Aorta (tissue), 5 donors: ENCODE measurements at places on chromosomes 13 and 19. TPM values are rescaled to one million over a fixed set of nuclear protein-coding genes. Genes with fewer than 3 reads are reported as not detected.

- H3K36me3 ChIP-seq, result peaks cover 30% of the 10 kb centered on the region
- DNase-seq, result no peak
- H3K27me3 ChIP-seq, result no peaks in the 10 kb centered on the region
- no peak overlapping the region for H3K4me3 ChIP-seq
- H3K4me1 ChIP-seq, result peaks cover 3% of the 10 kb centered on the region
These were observed 4.7 kb downstream of the ZNF230 start for GRCh38 chr19:44007473-44007872.

DNA sequence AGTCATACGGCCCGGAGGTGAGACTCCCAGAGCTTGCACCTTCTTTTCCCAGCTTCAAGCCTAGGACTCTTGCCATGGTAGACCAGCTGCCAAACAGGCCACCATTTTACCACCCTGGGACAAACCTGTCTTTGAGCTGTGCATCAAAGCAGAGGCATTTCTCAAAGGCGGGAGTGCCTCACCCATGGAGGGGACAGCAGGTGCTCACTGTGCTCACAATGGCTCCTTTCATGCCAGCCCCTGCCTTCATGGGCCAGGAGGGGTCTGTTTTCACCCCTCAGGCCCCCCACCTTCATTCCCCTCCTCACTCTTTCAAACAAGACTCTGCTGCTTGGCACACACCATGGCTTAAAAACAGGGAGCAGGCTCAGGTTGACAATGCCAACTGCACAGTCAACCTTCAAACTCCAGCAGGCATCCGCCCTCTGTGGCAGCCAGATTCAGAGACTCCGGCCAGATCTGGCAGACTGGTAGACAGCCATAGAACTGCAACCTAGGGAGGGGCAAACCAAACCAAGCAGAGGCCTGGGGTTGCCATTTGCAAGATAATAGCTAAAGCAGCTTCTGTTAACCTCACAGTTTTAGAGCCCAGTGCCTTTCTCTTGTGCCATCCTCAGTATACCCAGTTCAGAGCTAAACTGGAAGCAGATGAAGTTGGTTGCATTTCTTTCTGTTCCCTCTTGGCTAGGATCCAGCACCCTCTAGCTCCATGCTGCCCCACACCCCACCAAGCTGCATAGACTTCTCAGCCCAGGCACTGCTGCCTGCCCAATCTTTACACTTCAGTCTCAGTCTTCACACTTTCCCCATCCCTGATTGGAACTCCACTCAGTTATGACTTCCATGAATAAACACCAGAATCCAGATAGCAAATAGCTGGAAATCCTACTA is 93.9 kb upstream of the SPATA13 start:
- H3K4me3 ChIP-seq, result no peak overlapping the region
- no peaks in the 10 kb centered on the region for H3K27me3 ChIP-seq
- no peak overlapping the region for H3K27ac ChIP-seq

- H3K4me3 ChIP-seq, result no peak overlapping the region
- H3K36me3 ChIP-seq, result no peaks in the 10 kb centered on the region
- no peak overlapping the region for H3K27ac ChIP-seq
- DNase-seq, result no peak
- H3K4me1 ChIP-seq, result no peaks in the 10 kb centered on the region
These were observed 267.6 kb downstream of the OXGR1 start for GRCh38 chr13:96726651-96727050.

Gene ZNF492
- total RNA-seq, result 0.36 TPM

- peak overlapping the region; percentile 44 for H3K27ac ChIP-seq
- no peaks in the 10 kb centered on the region for H3K36me3 ChIP-seq
- DNase-seq, result no peak
- H3K4me3 ChIP-seq, result no peak overlapping the region
- H3K4me1 ChIP-seq, result peaks cover 3% of the 10 kb centered on the region
These were observed 149.5 kb downstream of the DCT start for GRCh38 chr13:94329754-94330551.

Gene ANKRD24
- 0.63 TPM for total RNA-seq

Gene GYS1
- total RNA-seq, result 47.5 TPM

Gene ZNF112
- 4.9 TPM for total RNA-seq

Gene LILRA1
- 1.4 TPM for total RNA-seq

Gene UHRF1
- 3.9 TPM for total RNA-seq

Gene KASH5
- not detected for total RNA-seq

Gene TNFRSF19
- 1.6 TPM for total RNA-seq

Gene KLK10
- total RNA-seq, result not detected

Gene PRR20A
- not detected for total RNA-seq

DNA sequence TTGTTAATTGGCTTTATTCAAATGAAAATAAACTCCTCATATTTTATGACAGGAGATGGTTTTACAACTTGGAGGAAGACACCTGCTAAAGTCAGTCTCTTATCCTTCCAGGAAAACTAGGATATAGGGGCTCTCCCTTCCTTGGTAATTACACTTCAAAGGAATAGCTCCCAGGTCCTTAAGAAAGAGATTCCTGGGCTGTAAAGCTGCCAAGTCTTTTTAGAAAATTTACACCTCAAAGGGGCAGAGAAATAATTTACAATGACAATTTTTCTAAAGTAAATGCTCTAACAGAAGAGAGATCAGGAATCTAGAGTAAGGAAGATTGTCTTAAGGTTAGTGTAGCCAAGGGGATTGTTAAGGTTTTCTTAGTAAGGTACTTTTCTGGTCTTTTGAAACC is 1359.0 kb downstream of the OLFM4 start:
- no peaks in the 10 kb centered on the region for H3K27me3 ChIP-seq
- no peaks in the 10 kb centered on the region for H3K4me1 ChIP-seq
- no peaks in the 10 kb centered on the region for H3K36me3 ChIP-seq
- no peak overlapping the region for H3K27ac ChIP-seq
- H3K4me3 ChIP-seq, result no peak overlapping the region

DNA sequence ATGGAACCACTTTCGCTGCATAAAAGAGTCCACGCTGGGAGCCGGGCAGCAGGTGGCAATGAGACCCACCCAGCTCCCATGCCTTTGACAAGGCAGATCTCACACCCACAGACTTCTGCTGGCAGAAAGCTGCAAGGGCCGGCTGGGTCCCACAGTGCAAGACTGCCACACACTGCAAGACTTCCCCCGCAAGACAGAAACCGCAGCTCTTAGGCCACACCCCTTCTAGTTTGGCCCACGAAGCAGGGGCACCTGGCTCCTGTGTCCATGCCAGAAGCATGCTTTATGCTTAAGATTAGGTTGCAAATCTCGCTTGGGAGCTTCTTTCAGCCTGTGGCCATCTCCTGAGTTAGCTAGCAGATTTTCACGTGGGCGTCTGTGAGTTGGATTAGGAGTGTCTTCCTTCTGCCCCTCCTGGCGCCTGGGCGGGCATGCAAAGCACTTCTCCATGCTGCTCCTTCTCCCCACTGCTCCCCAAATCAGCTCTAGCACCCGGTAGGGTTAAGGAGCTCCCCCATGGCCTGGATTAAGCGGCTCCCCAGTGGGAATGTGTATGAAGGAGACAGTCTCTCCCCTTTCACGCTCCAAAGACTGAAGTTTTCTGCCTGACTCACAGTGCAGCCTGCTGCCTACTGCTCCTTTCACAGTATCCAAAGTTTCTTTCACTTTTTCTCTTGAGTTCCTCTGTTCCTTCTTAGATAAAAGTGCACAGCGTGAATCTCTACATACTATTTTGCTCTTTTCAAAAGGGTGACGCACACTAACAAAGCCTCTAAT is 17.7 kb downstream of the GPC6 start:
- H3K4me1 ChIP-seq, result no peaks in the 10 kb centered on the region
- peak overlapping the region; percentile 54 for H3K4me3 ChIP-seq
- no peaks in the 10 kb centered on the region for H3K36me3 ChIP-seq
- peak overlapping the region; percentile 48 for H3K27ac ChIP-seq
- DNase-seq, result no peak
- H3K27me3 ChIP-seq, result no peaks in the 10 kb centered on the region

Gene CYP4F3
- total RNA-seq, result 0.71 TPM

DNA sequence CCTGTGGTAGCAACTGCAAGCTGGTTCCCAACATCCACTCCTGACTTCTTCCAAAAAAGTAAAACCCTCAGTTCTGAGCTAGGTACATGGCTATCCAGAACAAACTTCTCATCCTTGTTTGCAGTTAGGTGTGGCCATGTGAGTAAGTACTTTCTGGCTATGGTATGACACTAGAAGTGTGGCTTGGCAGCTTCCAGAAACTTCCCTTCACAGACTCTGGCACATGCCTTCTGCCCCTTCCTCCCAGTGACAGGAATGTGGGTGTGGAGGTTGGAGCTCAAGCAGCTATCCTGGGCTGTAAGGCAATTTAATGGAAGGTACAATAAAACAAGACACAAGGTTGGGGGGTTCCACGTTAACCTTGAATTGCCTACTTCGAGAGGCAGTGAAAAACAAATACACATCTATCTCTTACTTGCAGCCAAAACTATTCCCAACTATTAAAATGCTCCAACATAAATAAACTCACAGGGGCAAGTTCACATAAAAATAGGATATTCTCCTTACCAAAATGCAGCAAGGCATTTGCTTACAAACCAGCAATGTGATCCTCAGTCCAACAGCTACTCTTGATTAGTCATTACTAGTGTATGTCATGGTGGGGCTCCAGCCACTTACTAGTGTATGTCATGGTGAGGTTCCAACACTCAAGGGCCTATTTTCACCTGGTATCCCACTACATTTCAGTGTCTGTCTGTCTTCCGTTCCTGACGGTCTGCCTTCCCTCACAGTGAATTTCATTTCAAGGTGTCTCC is 3.1 kb downstream of the SMG9 start:
- DNase-seq, result no peak
- no peaks in the 10 kb centered on the region for H3K27me3 ChIP-seq
- no peak overlapping the region for H3K4me3 ChIP-seq

Gene ADAMTSL5
- 6.2 TPM for total RNA-seq

DNA sequence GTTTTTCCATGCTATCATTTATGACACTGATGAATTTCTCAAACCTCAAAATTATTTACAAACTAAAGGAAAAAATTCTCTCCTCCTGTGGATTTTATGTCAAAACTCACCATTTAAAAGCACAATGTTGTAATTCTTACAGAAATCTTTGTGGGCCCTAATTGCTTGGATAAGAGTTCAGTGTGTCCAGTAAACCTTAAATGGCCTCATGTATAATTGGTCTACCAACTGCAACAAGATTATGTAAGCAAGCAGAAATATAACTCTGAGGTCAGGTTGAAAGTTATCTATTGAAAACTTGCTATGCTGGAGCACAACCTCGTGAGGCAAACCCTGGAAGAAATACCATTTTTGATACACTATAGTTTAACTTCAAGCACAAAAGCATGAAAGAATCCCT is 22.0 kb downstream of the VWA8 start:
- H3K27ac ChIP-seq, result no peak overlapping the region
- no peak overlapping the region for H3K4me3 ChIP-seq
- no peak for DNase-seq

DNA sequence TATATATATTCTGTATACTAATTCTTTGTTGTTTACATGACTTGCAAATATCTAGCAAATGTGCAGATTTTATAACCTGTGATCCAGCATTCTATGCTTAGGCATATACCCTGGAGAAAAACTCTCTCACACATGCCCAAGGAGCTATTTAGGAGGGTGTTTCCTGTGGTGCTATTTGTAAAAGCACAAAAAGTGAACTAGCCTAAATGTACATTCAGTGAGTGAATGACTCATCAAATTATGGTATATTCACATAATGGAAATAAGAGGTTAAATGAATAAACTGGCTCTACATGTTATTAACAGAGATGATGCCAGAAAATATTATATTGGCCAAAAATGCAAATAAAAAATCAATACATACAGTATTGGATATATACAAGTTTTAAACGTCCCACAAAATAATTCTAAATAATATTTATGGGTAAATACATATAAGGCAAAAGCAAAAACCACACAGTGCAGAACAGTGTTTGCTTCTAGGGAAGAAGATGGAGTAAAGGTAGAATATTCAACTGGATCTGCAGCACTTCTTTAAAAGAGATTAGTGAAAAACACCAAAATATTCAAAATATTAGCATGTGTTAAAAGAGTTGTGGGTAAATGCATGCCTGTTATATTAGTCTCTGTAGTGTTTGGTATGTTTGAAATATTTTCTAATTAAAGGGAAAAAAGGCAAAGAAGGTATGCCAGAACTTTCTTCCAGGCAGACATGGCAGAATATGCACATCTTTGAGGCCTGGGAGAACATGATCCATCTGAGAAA is 344.7 kb downstream of the KLF5 start:
- H3K4me1 ChIP-seq, result no peaks in the 10 kb centered on the region
- no peak for DNase-seq
- no peak overlapping the region for H3K4me3 ChIP-seq
- no peaks in the 10 kb centered on the region for H3K36me3 ChIP-seq

Gene ZSCAN1
- not detected for total RNA-seq

Gene ZNF470
- total RNA-seq, result 7.1 TPM

Gene VSTM1
- total RNA-seq, result not detected

DNA sequence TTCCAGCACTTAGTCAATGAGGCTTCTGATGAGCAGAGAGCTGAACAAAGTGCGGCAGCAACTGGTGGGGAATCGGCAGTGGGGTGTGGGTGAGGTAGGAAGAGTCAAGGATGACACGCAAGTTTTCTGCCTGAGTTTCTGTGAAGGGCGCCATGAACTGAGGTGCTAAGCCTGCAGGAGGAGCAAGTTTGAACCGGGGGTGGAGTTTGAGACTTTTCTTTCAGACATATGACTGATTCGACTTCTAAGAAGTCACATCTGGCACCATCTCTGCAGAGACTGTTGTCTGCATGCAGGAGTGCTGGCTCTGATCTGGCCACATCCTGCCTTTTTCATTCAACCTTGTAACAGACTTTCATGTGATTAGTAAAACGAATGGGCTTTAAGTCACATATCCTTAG is 14.8 kb upstream of the GPI start:
- no peaks in the 10 kb centered on the region for H3K27me3 ChIP-seq
- H3K4me1 ChIP-seq, result no peaks in the 10 kb centered on the region
- no peak overlapping the region for H3K27ac ChIP-seq
- no peak overlapping the region for H3K4me3 ChIP-seq
- H3K36me3 ChIP-seq, result peaks cover 8% of the 10 kb centered on the region

Gene SLC5A5
- total RNA-seq, result not detected

Gene POSTN
- total RNA-seq, result 160 TPM

- no peak overlapping the region for H3K4me3 ChIP-seq
- no peak for DNase-seq
- no peaks in the 10 kb centered on the region for H3K36me3 ChIP-seq
These were observed 95.1 kb downstream of the ATP11A start for GRCh38 chr13:112784811-112785482.

Gene GZMM
- 0.54 TPM for total RNA-seq

Gene PRR19
- total RNA-seq, result 0.23 TPM

- H3K27me3 ChIP-seq, result no peaks in the 10 kb centered on the region
- H3K36me3 ChIP-seq, result no peaks in the 10 kb centered on the region
- no peak overlapping the region for H3K27ac ChIP-seq
- no peak for DNase-seq
- no peaks in the 10 kb centered on the region for H3K4me1 ChIP-seq
- H3K4me3 ChIP-seq, result no peak overlapping the region
These were observed 5.7 kb downstream of the C19orf33 start for GRCh38 chr19:38309615-38310278.

Gene SULT2A1
- total RNA-seq, result not detected

Gene PRSS57
- not detected for total RNA-seq

Gene GNG8
- total RNA-seq, result 3.0 TPM

DNA sequence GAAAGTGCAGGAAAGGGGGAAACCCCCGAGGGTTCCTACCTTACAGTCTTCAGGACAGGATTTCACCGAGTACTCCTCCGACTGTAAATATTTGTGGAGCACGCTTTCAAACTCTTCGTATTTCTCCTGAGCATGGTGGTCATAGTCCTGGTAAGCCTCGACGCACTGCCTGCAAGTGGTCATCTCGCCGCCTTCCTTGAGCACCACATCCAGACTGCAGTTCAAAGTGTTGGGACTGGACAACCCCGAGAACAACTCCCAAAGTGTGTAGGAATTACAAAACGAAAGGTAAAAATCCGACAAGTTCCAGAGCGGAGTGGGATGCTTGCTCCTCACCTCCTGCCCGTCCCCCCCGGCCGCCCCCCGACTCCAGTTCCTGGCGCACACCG is 349.7 kb downstream of the LIG4 start:
- no peaks in the 10 kb centered on the region for H3K4me1 ChIP-seq
- no peaks in the 10 kb centered on the region for H3K36me3 ChIP-seq
- DNase-seq, result no peak
